NCI-H524 treated with DMSO at 0.1 percent for 48 hours (cell line): ENCODE measurements at places on chromosomes 7 and 10.

DNA sequence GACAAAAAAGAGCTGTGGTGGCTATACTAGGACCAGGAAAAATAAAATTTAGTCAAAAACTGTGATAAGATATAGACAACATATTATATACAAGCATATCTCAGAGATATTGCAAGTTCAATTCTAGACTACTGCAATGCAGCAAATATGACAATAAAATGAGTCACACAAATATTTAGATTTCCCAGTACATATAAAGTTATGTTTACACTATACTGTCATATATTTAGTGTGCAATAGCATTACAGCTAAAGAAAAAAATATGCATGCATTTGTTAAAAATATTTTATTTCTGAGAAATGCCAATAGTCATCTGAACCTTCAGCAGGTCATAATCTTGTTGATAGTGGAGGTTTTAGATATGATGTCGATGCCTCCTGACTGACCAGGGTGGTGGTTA is 72.1 kb downstream of the AKR1C4 start:
- DNase-seq: no peak

GRCh38 chr10:69635428-69636272 is 5.6 kb downstream of the FAM241B start:
- DNase-seq: no peak

- no peak for DNase-seq
Measured at GRCh38 chr10:8444630-8445029, 390.1 kb downstream of the GATA3 start.

GRCh38 chr10:62426086-62426485 is 51.9 kb downstream of the ZNF365 start:
- DNase-seq: no peak

GRCh38 chr10:100970914-100971811 is 1.9 kb downstream of the SEMA4G start:
- DNase-seq: no peak

DNA sequence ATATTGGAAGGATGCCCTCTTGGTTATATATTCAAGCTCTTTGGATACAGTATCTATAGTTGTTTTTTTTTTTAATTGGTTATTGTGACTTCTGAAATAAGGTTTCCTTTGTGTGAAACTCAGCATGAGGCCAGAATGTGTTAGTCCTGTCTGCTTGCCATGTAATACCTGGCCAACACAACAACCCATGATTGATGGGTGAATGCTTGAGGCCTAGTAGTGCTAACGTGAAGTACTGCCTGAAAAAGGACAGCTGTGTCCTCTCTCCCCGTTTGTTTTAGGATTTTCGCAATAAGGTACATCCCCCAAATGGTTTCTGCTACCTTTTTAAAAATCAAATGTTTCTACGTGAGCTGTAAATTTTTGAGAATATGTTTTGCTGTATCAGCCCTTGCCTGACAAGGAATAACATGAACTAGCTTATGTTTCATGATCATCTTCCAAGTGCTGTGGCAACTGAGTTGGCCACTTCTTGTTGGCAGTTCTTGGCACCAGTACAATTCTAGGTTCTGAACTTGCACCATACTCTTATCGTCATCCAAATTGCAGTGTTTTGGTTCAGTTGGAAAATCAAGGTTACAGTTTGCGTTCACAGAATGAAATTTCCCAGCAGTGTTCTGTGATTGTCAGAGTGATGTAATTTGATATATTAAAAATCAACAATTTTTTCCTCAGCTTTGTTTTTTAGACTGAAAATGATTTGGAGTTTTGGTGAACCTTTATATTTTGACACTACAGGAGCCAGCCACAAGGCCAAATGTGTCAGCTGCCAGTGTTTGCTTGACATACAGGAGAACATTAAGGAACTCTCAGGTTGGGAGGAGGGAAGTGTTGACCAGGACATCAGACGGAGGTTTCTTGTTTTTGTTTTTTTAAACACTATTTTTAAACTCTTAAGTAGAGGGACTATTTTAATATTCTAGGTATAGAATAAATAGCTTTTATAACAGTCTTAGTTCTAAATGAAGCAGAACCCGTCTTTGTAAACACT is 13.5 kb upstream of the ASCC1 start:
- no peak for DNase-seq

GRCh38 chr7:47949703-47950102 is 1.4 kb upstream of the PKD1L1 start:
- no peak for DNase-seq

- DNase-seq: no peak
Measured at GRCh38 chr7:129144834-129145668, 544 bp downstream of the TSPAN33 start.

DNA sequence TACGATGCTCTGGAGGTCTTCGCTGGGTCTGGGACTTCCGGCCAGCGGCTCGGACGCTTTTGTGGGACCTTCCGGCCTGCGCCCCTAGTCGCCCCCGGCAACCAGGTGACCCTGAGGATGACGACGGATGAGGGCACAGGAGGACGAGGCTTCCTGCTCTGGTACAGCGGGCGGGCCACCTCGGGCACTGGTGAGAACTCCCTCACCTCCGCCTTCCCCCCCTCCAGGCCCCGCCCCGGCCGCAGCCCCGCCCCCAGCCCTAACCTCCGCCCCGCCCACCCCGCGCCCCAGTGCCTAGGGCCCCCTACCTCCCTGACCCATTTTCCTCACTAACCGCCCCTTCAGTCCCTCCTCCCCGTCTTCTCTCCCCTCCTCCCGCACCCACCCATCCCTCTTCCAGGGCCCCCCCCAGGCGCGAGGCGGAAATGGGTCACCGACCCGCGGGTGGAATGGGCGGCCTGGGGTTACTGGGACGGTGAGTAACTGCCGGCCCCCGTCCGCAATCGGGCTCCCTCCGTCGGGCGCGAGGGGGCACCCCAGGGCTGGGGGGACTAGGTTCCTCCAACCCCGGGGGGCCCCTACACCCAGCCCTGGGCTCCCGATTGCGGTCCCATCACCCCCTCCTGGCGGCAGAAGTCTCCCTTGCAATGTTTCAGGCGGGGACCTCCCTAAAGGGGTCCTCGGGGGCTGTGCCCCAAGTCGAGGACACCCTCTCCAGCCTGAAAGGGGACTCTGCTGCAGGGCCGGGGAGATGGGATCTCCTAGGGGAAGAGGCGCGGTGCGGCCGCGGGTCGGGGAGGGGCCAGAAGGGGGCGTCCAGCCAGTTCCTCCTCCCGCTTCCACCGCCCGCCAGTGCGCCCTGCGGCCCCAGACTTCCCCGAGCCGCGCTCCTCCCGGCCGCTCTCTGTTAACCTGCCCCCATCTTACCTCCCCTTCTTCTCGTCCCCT is 2.1 kb downstream of the PCOLCE start:
- no peak for DNase-seq

DNA sequence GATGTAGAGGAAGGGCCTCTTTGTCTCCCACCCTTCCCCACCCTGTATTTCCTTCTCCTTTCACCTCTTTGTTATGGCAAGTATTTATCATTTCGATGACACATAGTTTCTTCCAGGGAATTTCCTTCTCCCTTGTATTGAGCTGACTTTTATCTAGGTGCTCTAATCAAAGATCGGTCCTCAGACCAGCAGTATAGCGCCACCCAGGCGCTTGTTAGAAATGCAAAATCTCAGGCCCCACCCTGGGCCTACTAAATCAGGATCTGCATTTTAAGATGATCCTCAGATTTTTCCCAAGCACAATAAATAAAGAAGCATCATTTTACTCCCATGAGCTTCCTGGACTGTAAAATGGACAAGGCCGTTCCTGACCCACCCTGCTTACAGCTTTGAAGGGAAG is 12.0 kb upstream of the GOT1 start:
- DNase-seq: no peak

DNA sequence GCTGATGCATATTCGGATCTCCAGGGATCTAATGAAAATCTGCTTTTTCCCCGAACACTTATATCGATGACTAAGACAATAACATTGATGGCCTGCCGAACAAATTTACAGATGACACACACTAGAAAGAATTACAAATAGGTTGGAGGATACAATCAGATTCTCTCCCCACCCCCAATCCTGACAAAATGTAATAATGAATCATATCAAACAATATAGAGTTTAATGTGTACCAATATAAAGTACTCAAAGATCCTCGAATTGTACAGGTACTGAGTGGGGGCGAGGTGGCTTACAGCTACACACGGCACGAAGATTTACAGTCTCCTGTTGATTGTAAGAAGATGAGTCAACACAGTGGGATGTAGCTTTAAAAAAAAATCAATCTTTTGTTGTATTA is 182.7 kb upstream of the MKLN1 start:
- DNase-seq: no peak

- DNase-seq: no peak
Measured at GRCh38 chr10:124547647-124548168, 86.1 kb downstream of the LHPP start.

DNA sequence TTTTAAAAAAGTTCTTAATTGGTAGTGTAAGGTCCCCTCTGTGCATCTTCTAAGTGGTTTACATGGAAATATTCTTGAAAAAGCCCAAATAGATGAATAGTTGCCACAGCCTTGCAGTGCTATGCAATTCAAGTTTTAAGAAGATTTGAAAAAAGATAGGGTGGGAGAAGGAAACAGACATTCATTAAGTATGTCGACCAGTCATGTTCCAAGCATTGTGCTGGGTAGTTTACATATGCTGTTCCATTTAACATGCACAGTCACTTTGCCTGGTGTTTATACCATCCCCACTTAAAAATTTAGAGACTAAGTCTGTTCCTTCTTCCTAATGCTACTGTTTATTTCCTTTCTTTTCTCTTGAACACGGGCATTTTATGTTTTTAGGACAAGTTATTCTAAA is 28.1 kb upstream of the NAMPT start:
- DNase-seq: no peak

GRCh38 chr7:135240441-135240840 is 6.8 kb downstream of the STRA8 start:
- peak; percentile 43 for DNase-seq

- DNase-seq: no peak
Measured at GRCh38 chr7:157337316-157338149, 729 bp downstream of the DNAJB6 start.

DNA sequence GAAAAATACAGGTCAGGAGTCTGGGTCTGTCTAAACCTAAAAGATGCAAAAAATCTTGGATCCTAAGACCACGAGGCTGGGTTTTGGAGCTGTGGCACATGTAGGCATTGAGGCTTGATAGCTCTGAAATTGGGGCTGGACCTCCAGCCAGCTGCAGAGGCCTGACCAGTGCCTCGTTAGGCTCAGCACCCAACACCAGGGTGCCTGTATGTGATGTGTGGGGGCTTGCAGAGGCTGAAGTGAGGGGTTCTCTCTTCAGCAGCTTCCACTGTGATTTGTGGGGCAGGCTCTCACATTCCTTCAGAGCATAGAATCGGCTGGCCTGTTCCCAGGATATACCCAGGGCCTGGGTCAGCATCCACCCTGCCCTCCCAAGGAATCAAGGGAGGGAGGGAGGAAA is 247.8 kb downstream of the BUB3 start:
- no peak for DNase-seq

GRCh38 chr10:89438525-89438924 is 24.2 kb downstream of the IFIT5 start:
- no peak for DNase-seq
